ENCODE measurements at places on chromosomes 5 and 9. TPM values are rescaled to one million over a fixed set of nuclear protein-coding genes. Genes with fewer than 3 reads are reported as not detected.

- no peak for DNase-seq
Observed at GRCh38 chr9:32839013-32839885, 55.9 kb downstream of the TMEM215 start.

PSAT1 gene
- total RNA-seq: 215 TPM

SHISAL2B gene
- 5.0 TPM for total RNA-seq

ACOT12 gene
- not detected for total RNA-seq

- DNase-seq: no peak
Observed at GRCh38 chr5:17261075-17261474, 43.6 kb downstream of the BASP1 start.

DNA sequence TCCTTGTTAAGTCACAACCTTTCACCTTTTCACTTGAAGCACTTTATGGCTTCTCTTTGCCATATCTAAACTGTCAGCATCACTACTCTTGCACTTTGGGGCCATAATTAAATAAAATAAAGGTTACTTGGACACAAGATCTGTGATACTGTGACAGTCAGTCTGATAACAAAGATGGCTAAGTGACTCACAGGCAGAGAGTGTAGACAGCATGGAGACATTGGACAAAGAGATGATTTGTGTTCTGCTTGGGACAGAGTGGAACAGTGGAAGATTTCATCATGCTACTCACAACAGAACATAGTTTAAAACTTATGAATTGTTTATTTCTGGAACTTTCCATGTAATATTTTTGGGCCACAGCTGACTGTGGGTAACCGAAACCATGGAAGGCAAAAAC lies 81.7 kb upstream of the SMC5 start:
- DNase-seq: no peak

CMBL gene
- total RNA-seq: 12.6 TPM

ROPN1L gene
- 0.37 TPM for total RNA-seq

CCDC171 gene
- total RNA-seq: 2.4 TPM

DNA sequence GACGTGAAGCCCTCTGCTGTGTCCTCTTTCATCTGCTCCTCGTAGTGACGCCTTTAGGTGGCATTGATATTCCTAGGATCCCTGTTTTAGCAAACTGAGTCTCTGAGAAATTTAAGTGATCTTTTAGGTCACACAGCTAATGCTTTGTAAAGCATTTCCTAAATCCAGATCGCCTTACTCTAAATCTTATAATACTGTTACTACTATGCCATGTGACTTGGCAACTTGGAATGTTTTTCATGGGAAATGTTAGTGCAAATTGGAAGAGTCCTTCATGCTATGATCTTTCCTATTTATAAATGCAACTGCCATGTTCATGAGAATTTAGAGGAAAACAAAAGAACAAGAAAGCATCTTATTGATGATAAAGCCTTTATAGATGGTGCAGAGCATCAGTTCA lies 212.2 kb downstream of the TRIO start:
- DNase-seq: no peak

DNA sequence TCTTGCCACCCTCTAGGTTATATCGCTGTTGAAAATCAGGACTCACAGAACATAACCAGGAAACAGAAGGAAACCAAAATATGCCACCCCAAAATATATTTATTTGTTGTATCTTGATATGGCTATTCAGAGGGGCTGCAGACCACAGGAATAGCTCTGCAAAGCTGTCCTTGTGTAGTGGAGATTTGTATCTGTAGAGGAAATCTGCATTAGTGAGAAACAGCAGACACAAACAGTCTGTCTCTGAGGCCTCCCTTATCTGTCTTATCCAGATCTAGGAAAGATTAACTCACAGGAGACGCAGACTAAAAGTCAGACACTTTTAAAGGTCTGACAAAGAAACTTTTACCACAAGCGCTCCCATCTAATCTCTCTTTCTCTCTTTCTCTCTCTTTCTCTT lies 54.1 kb upstream of the CEMIP2 start:
- no peak for DNase-seq

NTRK2 gene
- total RNA-seq: not detected

DNA sequence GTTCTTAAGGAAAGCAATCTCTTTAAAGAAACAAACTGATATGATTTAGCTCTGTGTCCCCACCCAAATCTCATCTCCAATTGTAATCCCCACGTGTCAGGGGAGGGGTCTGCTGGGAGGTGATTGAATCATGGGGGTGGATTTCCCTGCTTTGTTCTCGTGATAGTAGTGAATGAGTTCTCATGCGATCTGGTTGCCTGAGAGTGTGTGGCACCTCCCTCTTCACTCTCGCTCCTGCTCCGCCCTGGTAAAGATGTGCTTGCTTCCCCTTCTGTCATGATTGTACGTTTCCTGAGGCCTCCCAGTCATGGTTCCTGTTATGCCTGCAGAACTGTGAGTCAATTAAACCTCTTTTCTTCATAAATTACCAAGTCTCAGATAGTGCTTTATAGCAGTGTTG lies 412.7 kb upstream of the SMC2 start:
- no peak for DNase-seq

RARS1 gene
- total RNA-seq: 97.5 TPM

- no peak for DNase-seq
Observed at GRCh38 chr9:125153712-125154367, 10.5 kb upstream of the SCAI start.

DNA sequence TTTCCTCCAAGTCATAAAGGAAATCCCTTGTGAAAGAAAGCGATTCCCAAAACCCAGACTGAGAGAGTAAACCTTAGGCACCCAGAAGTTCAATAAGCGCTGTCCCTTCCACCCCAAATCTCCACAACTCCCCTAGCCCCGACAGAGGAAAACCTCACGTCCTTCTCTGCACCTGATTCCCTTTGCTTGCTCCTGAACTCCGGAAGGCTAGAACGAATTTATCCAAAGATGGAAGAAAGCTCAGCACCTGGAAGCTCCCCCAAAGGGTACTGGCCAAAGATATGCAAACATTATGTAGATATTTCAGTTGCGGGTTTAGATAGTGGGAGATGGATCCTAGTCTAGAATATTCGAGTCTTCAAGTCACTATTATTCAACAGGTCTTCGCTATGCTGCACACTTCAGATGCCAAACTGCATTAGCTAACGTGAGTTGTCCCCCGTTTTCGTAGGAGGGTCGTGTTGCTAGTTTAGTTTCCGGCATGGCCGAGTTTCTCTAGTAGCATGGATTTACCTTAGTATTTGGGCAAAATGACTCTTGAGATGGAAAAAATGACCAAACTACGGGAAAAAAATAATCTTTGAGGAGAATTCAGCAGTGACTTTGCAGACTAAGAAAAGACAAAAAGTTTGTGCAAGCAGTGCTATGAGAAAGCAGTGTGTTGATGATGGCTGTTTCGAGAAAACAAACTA lies 27.7 kb downstream of the NR2F1 start:
- DNase-seq: no peak

B4GALT7 gene
- total RNA-seq: 26.3 TPM

- DNase-seq: no peak
Observed at GRCh38 chr5:39758426-39758825, 333.6 kb upstream of the DAB2 start.
